Activated CD4-positive, alpha-beta T cell treated with anti-CD3 and anti-CD28 coated beads, Interleukin-2, amount 50 U/mL, for 4 hours (primary cell): ENCODE measurements at places on chromosomes 4 and X.

- DNase-seq: no peak
Observed at GRCh38 chr4:69527924-69528323, 32.2 kb upstream of the UGT2B4 start.

GRCh38 chr4:5863461-5864113, 29.3 kb downstream of the CRMP1 start:
- DNase-seq: no peak

DNA sequence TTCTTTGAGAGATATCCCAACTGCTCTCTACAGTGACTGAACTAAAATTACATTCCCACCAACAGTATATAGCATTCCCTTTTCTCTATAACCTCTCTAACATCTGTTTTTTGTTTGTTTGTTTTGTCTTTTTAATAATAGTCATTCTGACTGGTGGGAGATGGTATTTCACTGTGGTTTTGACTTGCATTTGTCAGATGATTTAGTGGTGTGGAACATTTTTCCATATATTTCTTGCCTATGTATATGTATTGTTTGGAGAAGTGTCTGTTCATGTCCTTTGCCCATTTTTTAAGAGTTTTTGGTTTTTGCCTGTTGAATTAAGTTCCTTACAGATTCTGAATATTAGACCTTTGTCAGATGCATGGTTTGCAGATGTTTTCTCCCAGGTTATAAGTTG, 9.0 kb downstream of the USO1 start:
- no peak for DNase-seq

GRCh38 chr4:84237008-84237407, 262.1 kb downstream of the NKX6-1 start:
- DNase-seq: no peak
